ENCODE measurements at places on chromosomes 5 and 9.

DNA sequence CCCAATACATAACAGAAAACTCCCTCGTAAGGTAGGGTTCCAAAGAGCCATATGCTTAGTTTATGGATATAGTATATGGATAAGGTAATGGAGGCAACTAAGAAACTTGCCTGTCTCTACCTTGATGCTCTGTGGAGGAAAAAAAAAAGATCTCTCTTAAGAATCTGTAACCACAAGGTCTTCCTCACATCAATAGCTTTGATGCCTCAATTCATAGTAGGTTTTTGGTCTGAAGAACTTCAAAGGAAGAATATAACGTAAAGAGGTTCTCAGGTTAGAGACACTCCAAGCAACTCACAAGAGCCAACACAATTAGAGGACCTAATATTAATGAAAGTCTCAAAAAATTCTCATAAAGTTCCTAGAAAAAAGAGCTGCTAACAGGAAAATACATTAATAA lies 140.2 kb downstream of the FBN2 start:
- DNase-seq, result no peak

GRCh38 chr9:109274884-109275730 lies 45.8 kb downstream of the EPB41L4B start:
- DNase-seq, result no peak

GRCh38 chr5:5288201-5288600 lies 134.3 kb upstream of the ICE1 start:
- DNase-seq, result no peak

GRCh38 chr5:1732945-1733344 lies 66.7 kb downstream of the MRPL36 start:
- no peak for DNase-seq

- DNase-seq, result no peak
These were observed 6.1 kb downstream of the ANKS6 start for GRCh38 chr9:98790134-98790841.

GRCh38 chr5:112010475-112010874 lies 253.5 kb upstream of the NREP start:
- no peak for DNase-seq

DNA sequence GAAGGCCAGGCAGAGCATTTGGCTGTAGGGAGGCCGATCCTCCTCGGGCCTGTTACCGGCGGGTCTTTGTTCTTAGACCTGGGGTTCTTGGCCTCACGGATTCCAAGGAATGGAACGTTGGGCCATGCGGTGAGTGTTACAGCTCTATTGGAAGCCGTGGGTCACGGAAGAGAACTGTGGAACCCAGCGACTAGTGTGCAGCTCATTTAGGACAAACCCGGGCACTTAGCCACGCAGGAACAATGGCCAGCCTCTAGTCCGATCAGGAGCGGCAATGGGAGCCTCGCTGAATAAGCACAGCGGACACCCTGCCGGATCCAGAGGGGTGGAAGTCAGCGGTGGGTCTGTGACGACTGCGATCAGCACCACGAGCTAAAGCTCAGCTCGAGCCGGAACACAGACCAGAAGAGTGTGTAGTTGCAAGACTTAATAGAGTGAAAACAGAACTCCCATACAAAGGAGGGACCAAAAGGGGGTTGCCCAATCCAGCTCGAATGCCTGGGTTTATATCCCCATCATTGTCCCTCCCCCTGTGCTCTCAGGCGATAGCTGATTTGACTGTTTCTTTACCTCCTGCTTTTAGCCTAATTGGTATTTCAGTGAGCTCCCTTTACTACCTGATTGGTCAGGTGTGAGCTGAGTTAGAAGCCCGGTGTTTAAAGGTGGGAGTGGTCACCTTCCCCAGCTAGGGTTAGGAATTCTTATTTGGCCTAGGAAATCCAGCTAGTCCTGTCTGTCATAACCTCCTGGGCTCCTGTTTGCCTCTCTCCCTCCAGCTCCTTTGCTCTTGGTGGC lies 53.7 kb upstream of the RPL26L1 start:
- no peak for DNase-seq

- DNase-seq, result peak; percentile 80
These were observed 73.6 kb upstream of the RPS23 start for GRCh38 chr5:82351754-82352145.

GRCh38 chr9:8917956-8918739 lies 1118.6 kb upstream of the DMAC1 start:
- DNase-seq, result peak; percentile 79

DNA sequence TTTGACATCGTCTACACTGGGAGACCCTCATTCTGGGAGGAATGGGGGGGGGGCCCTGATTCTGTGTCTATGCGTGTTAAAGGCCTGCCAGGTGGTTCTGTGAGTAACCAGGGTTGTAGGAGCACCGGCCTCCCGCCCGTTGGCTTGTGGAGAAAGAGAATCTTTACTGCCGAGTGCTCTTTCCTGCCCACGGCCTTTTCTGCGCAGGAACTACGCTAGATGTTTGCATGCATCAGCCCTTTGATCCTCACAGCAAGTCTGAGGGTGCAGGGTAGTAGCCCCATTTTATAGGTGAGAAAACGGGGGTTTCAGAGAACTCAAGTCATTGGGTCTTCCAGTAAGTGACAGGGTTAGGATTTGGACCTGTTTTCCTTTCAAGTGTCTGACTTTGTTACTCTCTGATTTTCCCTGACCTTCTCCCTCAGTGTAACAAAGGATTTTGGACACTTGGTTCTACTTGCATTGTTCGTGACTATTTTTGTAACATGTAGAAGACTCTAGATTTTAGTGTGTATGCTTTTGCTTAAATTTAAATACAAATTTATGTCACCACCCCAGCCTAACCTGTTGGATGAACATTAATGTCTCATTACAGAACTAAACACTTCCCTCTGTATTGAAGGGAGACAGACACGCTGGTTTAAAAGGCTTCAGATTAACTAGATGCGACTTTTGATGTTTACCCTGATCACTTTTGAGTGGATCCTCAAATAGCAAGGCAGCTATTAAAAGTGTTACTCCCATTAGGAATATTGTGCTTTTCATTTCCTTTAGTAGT lies 22.0 kb downstream of the MAST4 start:
- no peak for DNase-seq

DNA sequence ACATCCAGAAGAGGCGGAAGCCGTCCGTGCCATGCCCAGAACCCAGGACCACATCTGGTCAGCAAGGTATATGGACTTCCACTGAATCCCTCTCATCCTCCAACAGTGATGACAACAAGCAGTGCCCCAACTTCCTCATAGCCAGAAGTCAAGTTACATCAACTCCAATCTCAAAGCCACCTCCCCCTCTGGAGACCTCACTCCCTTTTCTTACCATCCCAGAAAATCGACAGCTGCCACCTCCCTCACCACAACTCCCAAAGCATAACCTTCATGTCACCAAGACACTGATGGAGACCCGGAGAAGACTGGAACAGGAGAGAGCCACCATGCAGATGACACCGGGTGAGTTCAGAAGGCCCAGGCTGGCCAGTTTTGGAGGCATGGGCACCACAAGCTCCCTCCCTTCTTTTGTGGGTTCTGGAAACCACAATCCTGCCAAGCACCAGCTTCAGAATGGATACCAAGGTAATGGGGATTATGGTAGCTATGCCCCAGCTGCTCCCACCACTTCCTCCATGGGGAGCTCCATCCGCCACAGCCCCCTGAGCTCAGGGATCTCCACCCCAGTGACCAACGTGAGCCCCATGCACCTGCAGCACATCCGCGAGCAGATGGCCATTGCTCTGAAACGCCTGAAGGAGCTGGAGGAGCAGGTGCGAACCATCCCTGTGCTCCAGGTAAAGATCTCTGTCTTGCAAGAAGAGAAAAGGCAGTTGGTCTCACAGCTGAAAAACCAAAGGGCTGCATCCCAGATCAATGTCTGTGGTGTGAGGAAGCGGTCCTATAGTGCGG lies 130.3 kb upstream of the DMRT1 start:
- no peak for DNase-seq
